EL (cell line): ENCODE measurements at places on chromosomes 16 and 17.

GRCh38 chr16:84648595-84649510 lies 542 bp downstream of the KLHL36 start:
- DNase-seq, result no peak

DNA sequence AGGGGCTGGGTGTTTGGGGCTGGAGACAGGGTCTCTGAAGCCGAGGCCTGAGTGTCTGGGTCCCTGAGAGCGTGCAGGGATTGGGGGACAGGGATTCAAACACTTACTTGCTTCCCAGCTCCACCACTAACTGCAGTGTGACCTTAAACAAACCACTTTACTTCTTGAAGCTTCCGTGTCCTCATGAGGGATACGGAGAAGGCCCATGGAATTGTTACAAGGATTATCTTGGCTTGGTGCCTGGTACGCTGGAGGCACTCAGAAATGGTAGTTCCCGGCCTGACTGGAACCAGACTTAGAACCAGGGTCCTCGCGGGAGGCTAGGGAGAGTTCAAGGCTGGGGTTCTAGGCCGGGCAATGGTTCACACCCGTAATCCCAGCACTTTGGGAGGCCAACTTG lies 2.9 kb upstream of the CXCL16 start:
- DNase-seq, result no peak

DNA sequence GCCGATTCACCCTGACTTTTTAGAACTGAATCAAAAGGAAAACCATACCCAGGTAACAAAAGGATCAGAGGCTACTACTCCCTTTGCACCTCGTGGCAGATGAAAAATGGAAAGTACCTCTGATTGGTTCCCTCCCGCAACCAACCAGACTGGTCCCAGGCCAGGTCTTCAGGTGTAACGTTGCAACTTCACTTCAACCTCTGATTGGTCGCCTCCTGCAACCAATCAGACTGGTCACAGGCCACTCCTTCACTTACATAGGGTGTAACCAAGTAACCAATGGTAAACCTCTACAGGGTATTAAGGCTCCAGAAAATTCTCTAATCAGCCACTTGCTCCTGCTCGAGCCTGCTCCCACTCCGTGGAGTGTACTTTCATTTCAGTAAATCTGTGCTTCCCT lies 89.4 kb downstream of the ADCY9 start:
- no peak for DNase-seq

GRCh38 chr16:65222049-65222448 lies 100.2 kb upstream of the CDH11 start:
- no peak for DNase-seq

- no peak for DNase-seq
Observed at GRCh38 chr16:12059216-12059769, 82.8 kb downstream of the SNX29 start.

- DNase-seq, result peak; percentile 17
Observed at GRCh38 chr16:87407511-87408112, 15.5 kb downstream of the MAP1LC3B start.

DNA sequence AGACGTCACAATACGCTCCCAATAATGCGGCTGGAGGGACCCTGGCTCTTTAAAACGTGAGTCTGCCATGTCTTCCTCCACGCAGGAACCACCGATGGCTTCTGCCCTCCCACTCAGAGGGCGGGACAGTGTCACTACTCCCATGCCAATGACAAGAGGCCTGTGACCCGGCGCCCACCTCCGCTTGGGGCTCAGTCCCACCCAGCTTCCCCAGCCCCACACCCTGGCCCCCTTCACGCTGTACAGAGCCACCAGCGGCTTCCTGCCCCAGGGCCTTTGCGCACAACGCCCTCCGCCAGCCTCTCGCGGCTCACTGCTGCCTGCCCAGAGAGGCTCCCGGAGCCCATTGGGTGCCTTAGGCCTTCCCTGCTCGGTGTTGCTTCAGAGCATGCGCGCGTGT lies 29.5 kb upstream of the ZNF469 start:
- no peak for DNase-seq

DNA sequence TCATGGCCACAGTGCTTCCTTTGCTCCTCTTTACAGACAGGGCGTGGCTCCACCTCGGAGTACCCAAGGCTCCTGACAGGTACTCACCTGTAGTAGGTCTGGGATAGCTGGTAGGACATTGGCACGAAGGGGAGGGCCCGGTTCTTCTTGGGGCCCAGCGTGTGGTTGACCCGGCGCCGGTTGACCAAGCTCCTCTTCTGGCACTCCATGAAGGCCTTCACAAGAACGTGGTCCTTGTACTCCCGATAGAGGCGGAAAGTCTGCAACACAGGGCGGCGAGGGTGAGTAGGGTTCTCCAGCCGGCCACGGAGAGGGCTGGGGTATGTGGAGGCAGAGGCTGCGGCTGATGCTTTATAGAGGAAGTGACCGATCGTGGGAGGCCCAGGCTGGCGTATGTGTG lies 69.7 kb downstream of the IL21R start:
- DNase-seq, result no peak

DNA sequence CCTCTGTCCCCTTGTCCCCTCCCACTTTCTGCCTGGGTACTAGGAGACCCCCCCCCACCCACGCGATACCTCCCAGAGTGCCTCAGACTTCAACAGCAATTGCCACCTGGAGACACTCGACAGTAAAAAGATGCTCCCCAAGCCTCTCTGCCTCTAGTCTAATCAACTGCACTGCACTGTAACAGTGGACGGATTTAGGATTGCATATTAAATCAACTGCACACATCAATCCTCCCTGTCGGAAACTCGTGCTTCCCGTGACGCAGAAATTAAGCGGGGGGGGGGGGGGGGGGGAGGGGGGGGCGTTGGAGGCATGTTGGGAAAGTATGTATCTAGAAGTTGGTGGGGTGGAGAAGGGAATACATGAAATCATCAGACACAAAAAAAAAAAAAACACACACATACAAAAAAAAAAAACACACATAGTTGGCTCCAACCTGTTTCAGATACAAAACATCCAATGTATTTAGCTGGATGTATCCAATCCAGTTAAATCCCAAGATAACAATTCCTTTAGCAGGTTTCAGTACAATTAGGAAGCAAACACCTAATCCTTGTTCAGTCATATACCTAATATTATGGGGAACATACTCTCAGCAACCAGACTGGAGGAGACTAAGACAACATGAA lies 29.7 kb downstream of the FAM222B start:
- peak; percentile 56 for DNase-seq

DNA sequence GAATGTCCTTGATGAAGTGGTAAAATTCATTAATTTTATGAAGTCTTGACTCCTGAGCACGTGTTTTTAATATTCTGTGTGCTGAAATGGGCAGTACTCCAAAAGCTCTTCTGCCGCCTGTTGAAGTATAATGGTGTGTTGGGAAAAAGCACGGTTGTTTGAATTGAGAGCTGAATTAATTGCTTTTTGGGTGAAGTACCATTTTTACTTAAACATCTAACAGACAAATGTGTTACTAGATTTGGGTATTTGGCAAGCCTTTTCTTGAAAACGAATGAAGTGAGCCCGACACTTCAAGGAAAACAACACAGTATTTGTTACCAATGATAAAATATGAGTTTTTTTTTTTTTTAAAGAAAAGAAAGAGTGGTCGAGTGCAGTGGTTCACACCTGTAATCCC lies 22.5 kb downstream of the WWP2 start:
- no peak for DNase-seq

DNA sequence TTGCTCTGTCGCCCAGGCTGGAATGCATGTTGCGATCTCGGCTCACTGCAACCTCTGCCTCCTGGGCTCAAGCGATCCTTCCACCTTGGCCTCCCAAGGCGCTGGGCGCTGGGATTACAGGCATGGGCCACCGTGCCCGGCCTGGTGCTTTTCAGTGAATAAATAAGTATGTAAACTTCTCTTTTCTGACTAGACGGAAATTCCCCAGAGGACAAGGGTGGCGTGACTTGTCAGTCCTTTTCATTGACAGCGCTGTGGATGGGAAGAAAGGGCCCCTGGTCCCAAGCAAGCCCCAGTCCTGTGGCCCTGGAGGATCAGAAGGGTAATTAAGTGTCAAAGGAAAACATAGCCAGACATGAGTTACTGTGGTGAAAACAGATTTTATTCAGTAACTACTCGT lies 9.6 kb upstream of the SPN start:
- no peak for DNase-seq

DNA sequence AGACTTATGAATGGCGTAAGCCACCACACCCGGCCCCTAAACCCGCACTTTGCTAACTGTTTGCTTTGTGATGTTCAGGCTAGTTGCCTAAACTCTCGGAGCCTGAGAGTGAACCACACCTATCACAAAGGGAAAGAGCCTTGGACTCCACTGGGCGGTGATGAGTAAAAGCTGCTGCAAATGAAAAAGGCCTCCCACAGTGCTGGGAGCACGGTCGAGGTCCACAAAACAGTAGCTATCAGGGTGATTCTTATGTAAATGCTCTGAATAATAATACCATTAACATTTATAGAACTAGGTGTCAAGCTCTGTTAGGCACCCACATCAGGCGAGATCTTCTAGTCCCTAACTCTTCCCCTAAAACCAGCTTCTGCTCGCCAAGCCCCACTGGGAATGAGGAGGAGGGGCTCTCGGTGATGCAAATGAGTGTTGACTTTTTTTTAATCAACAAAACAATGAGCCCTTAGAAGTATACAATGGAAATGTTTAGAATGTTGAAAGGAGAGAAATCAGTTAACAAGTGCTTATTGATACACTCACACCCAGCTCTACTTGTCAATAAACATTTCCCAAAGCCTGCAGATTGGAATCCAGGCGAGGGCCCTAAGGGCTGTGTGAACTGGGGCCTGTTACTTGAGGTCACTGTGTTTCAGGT lies 19.8 kb downstream of the FBRS start:
- no peak for DNase-seq

DNA sequence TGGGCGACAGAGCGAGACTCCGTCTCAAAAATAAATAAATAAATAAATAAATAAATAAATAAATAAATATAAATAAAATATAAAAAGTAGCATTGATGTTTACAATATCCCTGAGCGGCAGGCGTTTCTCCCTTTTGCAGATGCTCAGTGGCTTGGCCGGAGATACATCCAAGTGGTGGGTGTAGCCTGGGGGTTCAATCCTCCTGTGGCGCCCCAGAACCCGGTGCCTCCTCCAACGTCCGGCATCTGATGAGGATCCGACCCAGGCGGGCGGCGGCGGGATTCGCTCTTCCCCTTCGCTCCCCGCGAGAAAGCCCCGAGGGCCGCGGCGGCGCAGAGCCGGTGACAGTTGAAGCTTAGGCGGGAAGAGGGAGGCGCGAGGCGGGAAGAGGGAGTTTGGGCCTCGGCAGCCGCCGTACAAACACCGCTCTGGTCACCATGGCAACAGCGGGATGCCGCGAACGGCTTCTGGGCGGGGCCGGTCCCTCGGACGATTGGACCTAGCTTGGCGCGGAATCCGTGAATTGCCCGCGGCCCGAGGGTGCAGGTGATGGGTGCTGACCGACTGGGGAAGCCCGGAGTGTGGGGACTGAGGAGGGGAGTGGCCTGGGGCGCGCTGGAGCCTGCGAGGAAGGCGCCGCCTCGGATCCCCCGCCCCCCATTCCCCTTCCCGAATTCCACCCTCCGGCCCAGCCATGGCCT lies 12.7 kb upstream of the ALDOA start:
- peak; percentile 92 for DNase-seq

DNA sequence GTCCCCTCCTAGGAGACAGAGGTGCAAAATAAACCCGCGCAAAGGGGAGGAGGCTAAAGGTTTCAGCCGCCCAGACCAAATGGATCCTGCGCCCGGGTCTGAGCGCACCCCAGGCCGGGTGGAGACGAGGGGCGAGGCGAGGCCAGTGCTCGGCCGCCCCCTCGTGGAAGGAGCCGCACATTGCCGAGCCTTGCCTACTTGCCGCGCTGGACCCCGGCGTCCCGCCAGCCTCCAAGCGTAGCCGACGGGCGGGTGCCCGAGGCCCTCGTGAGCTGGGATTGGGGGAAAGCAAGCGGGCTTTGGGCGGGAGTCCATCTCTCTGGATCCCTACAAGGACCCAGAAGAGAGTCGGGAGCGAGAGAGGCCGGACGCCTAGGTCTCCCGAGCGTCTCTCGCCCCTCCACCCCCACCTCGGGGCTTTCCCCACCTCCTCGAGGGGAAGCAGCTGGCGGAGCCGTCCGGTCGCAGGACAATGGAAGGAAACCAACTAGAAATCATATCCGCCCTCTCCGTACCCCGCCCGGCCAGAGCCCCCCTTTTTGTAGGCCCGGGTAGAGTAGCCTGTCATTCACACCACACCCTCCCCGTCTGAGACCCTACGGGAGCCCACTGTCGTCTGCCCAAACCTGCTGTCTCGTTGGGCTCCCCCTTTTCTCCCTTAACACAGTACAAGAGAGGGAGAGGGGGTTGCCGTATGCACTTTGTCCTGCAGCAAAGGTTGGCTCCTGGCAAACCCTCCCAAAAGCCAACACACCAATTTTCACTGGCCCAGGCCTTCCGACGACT lies 664 bp upstream of the BCL6B start:
- peak; percentile 72 for DNase-seq

DNA sequence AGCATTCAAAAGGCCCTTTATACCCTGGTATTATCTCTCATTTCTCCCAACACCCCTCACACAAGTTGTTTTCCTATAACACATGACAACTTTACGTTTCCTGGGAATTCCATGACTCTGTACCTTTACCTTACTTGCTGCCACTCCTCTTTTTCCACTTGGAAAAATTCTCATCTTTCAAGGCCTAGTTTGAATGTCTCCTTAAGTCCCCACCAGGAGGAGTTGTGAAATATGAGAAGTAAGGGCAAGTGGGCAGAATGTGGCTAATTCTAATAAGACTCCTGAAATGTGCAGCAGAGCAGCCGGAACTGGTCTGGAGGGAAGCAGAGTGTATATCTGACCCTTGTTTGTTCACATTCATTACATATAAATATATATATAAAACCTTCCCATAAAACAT lies 39.7 kb downstream of the BRCA1 start:
- DNase-seq, result peak; percentile 3

DNA sequence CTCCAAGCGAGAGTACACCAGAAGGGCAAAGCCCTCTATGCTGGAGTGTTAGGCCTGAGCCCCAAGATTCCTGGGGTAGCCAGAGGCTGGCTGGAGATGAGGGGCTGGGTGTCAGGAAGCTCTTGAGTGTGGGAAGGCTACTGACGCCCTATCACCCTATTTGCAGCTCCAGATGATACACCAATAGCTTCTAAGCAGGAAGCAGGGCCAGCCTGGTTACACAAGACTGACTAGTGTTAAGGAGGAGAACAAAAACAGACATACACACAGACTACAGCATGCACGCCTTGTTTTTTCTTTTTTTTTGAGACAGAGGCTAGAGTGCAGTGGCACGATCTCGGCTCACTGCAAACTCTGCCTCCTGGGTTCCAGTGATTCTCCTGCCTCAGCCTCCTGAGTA lies 15.9 kb downstream of the POLR3K start:
- no peak for DNase-seq

DNA sequence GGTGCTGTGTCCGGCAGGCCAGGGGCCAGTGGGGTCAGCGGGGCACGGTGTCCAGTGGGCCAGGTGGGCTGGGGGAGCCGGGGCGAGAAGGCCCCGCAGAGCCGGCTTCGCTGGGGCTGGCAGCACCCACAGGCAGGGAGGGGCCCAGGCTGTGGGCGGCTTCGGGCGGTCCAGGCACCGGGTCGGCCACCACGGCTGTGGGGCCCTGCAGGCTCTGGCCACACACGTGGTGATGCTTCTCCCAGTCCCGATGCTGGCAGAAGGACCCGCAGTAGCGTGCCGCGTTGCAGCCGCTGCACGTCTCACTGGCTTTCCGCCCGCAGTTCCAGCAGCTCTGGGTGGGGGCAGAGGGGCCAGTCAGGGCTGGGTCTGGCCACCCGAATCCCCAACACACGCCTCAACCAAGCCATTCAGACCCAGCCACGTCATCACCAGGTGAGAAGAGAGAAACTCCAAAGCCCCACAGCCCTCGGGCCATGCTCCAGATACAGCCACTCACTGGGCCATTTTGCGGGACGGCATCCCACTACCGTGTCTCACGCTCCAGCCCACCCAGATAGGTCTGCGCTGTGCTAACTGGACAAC lies 10.6 kb upstream of the PABPN1L start:
- no peak for DNase-seq
